ENCODE measurements at places on chromosomes 1 and 21.

DNA sequence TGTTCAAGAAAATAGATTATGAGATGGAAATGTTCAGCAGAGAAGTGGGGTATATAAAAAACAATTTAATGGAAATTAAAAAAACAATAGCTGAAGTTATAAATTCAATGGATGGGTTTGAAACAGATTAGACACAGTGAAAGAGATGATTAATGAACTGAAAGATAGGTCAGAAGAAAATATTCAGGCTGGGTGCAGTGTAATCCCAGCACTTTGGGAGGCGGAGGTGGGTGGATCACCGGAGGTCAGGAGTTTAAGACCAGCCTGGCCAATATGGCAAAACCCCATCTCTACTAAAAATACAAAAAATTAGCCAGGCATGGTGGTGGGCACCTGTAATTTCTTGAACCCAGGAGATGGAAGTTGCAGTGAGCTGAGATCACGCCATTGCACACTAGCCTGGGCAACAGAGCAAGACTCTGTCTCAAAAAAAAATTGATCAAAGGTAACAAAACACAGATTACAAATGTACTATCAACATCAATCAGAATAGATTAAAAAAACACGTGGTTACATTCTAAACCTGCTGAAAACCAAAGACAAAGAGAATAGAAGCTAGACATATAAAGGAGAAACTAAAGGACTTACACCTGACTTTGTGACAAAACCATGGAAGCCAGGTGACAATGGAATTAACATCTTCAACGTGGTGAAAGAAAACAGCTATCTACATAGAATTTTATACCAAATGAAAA, 4.8 kb upstream of the SUMO3 start:
- no peak for DNase-seq

GRCh38 chr1:165173818-165174217, 182.7 kb downstream of the LMX1A start:
- DNase-seq: no peak

DNA sequence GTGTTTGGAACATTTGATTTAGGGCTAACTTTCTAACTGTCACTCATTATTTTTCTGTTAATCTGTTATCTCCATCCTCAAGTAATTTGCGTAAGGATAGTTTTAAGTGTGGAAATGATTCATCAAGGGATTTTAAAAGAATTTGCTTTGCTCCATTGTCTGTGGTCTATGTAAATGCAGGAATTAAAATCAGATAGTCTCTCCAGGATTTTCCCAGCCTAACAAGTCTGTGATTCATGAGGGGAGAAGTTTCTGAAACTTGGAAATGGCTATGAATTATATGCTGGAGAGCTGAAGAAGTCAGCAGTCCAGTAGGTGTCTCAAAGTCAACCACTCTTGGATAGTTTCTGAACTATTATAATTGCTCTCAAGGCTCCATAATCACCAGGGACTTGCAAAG, 264.5 kb downstream of the MRPL39 start:
- DNase-seq: peak; percentile 77

GRCh38 chr1:30886710-30887428, 21.7 kb downstream of the SDC3 start:
- no peak for DNase-seq

DNA sequence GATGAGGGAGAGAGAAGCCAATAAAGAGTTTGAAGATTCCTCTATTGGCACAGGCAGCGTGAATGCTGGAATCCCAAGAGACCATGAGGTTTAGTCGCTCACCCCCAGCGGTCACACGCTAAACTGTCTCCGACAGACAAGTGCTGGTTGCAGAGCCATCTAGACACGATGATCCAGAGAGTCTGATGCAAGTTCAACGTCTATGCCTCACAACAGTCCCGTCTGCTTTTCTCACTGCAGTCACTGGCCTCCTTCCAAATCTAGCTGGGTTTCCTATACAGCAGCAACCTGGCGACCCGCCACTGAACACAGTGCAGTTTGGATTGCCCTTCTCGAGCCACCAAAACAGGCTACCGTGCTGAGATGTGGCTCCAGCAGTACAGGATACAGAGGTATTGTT, 98.6 kb upstream of the KRTAP19-8 start:
- peak; percentile 56 for DNase-seq

DNA sequence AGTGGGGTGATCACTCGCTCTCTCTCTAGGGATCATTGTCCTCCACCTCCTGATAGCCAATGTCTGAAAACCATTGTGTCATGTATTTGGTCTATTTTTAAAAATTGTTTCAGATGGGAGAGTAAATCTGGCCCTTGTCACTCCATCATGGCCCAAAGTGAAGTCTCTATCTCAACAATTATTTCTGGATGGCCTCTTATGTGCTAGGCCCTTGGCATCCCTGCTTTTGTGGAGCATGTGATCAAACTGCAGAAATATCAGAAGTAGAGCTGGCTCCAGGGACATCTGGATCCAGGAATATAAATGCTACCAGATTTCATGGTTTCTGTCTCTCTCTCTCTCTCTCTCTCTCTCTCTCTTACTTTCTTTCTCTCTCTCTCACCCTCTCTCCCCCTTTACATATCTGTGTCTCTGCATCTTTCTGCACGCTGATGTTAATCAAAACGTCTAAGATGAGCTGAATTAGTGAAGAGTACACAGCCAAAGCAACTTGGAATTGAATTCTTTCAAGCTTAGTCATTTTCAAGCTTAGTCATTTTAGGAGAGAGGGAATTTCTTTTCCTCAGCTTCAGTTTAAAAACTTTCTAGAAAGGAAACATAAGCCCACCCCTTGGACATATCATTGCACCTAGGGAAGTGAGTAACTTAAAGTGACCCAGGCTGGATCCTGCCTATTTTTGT, 47.4 kb upstream of the DOCK7 start:
- DNase-seq: peak; percentile 90

DNA sequence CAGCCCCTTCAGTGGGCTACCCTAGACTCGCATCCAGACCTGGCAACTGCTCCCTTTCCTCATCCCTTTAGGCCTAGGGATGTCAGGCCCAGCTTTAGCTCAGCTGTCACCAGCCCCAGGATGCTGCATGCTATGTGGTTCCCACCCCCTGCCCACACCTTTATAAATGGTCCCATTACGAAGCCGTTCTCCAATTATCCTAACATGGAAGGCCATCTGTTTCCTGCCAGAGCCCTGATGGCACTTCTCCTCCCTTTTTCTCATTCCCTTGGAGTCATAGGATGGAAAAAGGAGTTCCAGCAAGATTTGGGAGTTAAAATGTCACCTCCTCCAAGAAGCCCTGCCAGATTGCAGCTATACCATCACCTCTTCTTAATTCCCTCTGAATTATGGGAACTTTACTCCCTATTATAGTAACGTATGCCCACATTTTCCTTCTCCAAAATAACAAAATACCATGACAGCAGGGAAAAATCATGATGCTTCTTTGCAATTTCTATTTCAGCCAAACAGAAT, 205.0 kb upstream of the GRIK3 start:
- DNase-seq: no peak

GRCh38 chr1:108199781-108200686, at the start of gene SLC25A24:
TSS of gene SLC25A24 (minus strand) at chr1:108200343. CDS start at chr1:108200138, 205 bp downstream.
- peak; percentile 57 for DNase-seq

- DNase-seq: no peak
Observed at GRCh38 chr21:25324666-25325065, 282.6 kb downstream of the MRPL39 start.

DNA sequence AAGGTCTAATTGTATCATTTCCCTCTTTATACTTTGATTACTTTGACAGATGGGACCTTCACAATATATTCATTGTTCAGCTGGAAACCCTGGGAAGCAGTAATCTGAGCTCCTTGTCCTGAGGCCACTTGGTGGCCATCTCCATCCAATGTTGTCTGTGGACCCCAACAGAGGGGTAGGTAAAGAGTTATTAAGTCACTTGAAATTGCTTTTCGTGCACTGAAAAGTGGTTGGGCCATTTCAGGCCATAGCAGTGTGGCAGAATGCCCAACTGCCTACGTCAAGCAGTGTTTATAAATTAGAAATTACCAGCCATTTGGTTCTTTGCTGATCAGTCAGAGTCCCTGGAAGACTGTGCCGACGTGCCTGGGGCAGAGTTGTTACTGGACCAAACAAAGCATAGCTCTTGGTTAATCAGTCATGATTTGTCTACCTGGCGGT, 308.3 kb upstream of the USP25 start:
- DNase-seq: no peak

DNA sequence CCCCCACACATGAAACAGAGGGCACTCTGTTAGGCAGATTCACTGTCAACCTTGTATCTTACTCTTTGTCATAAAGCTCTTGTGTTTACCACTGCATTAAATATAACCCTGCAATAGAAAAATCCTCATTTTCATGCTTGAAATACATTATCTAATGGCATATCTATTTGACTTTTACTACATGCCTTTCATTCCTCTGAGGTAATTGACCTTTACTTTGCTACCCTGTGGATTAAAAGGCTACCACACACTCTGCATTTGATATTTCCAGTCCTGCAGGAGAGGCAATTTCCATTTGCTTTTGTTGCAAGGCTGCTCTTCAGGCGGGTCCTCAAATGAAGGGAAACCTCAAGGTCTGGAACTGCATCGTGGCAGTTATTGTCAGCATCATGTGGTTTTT, 238.0 kb downstream of the NTNG1 start:
- DNase-seq: no peak

DNA sequence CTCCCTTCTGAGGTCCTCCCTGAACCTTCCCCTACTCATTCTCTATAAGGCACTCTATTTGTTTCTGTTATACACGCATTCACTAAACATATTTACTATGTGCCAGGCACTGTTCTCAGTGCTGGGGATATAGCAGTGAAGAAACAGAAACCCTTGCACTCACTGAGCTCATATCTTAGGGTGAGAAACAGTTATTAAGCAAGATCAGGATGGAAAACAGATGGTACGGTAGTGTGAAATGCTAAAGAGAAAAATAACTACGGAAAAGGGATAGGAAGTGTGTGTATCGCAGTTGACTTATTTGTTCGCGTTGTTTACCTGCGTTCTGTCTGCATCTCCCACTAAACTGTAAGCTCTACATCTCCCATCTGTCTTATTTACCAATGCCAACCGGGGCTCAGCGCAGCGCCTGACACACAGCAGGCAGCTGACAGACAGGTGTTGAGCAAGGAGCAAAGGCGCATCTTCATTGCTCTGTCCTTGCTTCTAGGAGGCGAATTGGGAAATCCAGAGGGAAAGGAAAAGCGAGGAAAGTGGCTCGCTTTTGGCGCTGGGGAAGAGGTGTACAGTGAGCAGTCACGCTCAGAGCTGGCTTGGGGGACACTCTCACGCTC, 572 bp downstream of the CYB5RL start:
- DNase-seq: no peak

- DNase-seq: peak; percentile 86
Observed at GRCh38 chr1:56908619-56909221, 54.1 kb downstream of the C8A start.

DNA sequence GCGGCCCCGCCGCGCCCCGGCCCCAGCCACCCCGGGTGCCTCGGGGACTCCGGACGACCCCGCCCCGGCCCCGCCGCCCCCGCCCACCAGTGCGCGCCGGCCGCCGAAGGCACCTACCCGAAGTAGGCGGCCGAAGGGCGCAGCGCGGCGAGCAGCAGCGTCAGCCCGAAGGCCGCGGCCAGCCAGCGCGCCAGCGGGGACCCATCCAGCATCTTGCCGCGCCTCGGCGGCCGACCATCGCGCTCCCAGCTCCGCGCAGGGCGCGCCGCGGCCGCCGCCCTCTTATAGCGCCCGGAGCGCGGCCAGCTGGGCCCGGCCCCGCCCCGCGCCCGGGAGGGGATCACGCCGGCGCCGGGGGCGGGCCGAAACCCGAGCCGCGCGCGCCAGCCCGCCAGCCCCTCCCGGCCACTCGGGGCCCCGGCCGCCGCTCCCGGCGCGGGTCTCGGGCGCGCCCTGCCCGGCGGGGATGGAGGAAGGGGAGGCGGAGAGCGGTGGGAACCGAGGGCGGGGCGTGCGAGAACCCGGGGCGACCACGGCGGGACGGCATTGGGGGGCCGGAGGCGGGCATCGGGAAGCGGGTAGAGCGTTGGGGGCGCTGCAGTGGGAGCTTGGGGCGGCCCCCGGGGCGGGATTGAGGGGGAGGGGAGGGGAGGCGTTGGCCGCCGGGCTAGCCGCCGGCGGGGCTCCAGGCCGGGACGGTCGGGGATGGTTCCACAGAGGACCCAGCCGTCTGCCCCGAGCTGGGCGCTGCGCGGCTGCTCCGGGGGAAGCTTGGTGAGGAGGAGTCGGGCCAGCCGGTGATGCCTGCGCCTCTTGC, at the start of gene WNT9A:
Gene WNT9A (minus strand): TSS at position 257 of the 817 bp plus-strand sequence. CDS start 45 bp downstream, at position 212.
- no peak for DNase-seq

GRCh38 chr1:53454019-53454418, 5.2 kb upstream of the DMRTB1 start:
- no peak for DNase-seq

- DNase-seq: peak; percentile 43
Observed at GRCh38 chr1:188615321-188615720, 1786.6 kb downstream of the PLA2G4A start.

- no peak for DNase-seq
Observed at GRCh38 chr1:31498376-31499040, 77.8 kb upstream of the TINAGL1 start.

DNA sequence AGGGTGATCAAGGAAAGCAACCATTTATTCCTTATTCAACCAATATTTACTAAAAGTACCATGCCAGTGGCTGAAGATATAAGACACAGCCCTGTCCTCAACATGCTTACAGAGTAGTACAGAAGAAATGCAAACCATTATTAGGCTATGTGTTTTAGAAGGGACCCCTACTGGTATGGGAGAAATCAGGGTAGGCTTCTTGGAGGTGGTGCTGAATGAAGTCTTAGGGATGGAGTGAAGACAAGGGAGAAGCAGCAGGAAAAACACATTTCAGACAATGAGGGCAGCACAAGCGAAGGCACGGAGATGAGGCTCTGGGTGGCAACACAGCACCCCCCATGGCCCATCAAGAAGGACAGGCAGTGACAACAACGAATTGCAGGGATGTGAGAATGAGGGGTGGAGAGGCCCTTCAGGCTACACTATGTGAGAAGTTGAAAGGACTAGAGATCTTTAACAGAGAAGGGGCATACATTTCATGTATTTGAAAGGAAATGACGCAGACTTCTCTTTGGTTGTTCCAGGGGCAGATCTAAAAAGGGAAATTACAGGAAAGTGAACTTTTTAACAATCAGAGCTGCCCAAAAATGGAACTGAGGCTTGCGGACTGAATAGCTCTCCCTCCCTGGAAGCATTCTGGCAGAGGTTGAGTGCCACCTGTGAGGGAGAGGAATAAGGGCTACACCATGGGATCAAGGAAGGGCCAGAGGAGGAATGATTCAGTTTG, 16.8 kb upstream of the CD58 start:
- DNase-seq: no peak

DNA sequence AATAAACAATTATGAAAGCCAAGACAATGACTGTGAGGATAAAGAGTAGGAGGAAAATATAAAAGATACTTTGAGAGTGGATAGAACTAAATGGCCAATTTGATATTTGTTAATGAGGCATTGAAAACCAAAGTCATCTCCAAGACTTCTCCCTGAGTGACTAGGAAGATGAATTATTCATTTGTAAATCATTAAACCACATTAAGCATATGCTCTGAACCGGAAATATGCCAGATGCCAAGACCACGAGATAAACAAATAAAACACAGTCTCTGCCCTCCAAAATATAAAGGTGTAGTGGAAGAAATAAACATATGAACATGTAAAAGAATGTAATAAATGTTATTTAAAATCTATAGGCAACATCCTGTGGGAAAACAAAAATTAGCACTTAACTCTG, 78.8 kb downstream of the MRPL39 start:
- no peak for DNase-seq

GRCh38 chr1:107877745-107878144, 87.2 kb downstream of the VAV3 start:
- no peak for DNase-seq
